ENCODE measurements at places on chromosomes 1 and 21. TPM values are rescaled to one million over a fixed set of nuclear protein-coding genes. Genes with fewer than 3 reads are reported as not detected.

DNA sequence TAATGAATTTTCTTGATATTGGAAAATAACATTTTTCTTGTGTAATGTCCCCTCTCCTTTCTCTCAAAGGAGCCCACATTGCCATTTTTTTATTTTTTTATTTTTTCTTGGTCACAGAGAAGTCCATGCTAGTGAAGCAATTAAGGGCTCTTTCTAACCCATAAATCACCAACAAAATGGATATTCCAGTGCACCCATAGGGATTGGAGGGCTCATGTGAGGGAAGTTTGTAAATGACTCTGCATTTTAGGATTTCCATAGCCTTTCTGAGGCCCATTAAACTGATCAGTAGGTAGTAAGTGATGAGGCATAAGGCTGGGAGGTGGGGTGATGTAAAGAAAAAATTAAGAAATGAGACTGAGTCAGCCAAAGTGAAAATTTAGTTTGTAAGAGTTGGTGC, 55.9 kb upstream of the JAK1 start:
- DNase-seq, result no peak

DNA sequence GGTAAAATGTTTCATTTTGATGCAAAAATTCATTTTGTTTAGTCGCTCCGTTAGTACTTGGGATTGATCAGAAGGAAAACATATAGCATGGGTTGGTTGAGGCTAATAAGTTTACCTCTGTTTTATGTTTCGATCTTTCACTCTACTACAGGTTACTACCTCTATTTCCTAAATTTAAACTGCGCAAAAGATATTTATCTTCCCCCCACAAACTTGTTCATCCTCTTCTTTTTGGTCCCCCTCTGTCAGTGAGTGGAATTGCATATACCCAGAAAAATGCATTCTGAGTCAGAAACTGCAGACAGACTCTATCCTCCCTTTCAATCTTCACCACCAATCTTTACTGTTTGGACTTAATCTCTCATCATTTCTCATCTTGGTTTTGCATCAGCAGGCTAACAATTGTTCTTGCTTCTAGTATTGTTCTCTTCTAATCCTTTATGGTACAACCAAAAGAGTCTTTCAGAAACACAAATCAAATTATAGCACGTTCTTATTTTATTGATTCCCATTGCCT, 316.0 kb upstream of the ADGRL4 start:
- DNase-seq, result no peak

GRCh38 chr1:186967656-186968394, 139.1 kb downstream of the PLA2G4A start:
- DNase-seq, result no peak

DNA sequence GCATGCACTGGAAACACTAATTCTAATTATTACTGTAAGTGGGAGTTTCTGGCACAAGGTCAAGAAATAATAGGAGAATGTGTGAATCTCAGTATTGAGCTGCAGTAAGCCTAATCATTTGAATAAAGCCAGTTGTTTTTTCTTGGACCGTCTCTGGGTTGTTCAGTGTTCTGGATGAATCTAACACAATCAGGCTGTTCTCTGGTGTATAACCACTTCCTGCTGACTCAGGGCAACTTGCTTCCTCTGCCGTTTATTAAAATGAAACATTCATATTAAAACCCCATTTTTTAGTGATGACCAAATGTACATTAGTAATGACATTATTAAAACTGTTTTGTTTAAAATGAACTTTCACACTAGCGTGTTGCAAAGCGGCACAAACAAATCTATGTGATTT, 273.1 kb upstream of the SNX7 start:
- DNase-seq, result no peak

DNA sequence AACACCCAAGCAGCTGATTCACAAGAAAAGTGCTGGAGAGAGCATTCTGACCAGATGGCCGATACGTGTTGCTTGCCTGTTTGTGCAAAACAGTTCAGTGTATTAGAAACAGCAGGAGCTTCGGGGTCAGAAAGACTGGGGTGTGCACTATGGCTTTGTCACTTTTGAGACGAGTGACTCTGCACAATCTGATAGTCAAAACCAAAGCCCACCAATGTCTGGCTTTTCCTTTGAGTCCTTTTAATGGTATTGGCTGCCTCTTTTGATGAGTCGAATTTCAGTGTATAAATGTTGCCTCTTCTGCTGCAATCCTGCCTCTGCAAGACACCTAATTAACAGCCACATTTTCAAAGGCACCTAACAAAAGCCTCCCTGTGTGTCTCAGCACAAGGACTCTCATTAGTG, 444.6 kb downstream of the AJAP1 start:
- DNase-seq, result no peak

GRCh38 chr1:219585837-219586455, 27.0 kb downstream of the ZC3H11B start:
- DNase-seq, result no peak

Gene SLC30A2
- total RNA-seq, result not detected

Gene PPFIA4
- 0.75 TPM for total RNA-seq

- no peak for DNase-seq
Measured at GRCh38 chr1:20354610-20355009, 63.9 kb downstream of the VWA5B1 start.

Gene SLAMF8
- 0.54 TPM for total RNA-seq

DNA sequence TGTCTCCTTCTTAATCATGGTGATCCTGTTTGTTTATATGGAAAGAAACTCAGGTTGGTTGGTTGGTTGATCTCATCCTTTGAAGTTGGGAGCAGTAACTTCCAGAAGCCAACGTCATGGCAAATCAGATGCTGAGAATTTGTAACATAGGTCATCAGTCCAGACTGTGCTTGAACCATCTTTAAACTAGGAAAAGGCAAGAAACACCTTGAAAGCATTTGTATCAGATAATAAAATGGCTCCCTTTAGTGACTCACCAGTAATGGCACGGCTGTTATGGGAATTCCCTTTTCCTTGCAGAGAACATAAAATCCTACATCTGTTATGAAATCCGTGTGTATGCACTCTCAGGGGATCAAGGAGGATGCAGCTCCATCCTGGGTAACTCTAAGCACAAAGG, 58.1 kb downstream of the SERBP1 start:
- DNase-seq, result no peak

DNA sequence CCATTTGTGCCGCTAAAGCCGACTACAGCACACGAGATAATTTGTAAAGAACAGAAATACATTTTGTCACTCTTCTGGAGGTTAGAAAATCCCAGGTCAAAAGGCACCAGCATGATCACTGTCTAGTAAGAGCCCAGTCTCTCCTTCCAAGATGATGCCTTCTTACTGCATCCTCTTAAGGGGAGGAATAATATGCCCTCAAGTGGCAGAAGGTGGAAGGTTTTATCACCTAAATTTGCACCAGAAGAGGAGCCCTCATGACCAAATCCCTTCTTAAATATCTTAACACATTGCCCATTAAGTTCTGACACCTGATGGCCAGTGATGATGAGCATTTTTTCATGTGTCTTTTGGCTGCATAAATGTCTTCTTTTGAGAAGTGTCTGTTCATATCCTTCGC, 326.7 kb upstream of the RGS18 start:
- DNase-seq, result no peak

Gene REN
- not detected for total RNA-seq
